ENCODE measurements at places on chromosomes 7 and 10.

- DNase-seq = no peak
Measured at GRCh38 chr10:14779001-14779651, 4.4 kb upstream of the FAM107B start.

GRCh38 chr10:112124866-112125265, 58.7 kb downstream of the GPAM start:
- DNase-seq = no peak

- no peak for DNase-seq
Measured at GRCh38 chr10:13080643-13081042, 19.3 kb upstream of the OPTN start.

DNA sequence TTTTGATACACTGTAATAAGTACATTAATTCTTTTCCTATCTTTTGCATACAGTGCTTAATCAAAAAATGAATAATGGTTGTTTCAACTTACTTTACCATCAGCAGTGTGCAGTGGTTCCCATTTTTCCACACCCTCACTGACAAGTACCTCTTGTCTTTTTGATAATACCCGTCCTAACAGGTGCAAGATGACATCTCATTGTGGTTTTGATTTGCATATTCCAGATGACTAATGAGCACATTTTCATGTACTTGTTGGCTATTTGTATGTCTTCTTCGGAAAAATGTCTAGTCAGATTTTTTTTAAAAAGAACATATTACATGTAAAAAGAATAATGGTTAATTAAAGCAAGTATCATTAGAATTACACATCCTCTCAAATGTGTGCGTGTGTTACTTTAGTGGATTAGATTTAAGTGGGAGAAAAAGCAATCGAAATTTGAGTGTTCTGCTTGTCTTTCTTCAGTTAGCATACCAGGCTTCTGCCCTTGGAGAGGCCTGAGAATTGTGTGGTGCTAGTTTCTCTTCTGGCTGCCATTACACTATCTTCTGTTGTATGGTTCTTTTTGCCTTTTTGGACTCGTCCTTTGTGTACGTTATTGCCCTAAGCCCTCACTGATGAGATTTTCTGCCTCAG, 291.2 kb downstream of the AUTS2 start:
- DNase-seq = no peak

DNA sequence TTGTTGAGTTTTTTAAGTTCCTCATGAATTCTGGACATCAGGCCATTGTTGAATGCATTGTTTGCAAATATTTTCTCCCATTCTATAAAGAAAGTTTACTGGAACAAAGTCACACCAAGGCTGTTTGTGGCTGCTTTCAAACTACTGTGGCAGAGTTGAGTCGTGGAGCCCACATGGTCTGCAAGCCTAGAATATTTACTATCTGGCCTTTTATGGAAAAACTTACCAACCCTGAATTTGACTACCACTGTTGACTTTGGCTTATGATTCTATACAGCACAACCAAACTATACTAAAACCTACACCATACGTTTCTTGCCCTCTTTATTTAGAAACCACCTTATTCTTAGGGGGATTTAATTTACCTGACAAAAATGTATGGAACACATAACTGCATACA, 239.1 kb downstream of the KCNMA1 start:
- no peak for DNase-seq

DNA sequence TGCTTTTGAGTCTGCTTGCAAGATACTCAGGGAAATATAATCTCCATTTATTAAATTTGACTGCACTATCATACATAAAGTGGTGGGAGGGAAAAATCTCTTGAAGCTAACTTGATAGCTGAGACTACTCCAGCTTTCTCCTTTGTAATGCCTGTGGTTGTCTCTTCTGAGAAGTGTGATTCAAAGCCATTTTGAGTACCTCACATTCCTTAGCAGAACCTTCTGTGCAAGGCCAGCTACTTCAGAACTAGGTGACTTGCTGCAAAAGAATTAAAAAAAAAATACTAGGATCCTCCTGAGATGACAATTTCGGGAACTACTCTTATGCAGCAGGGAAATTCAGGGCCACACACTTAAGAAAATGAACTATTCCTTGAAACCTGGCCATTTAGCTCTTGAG, 294.8 kb downstream of the MDFIC start:
- no peak for DNase-seq

GRCh38 chr7:151784853-151785680, 91.8 kb downstream of the PRKAG2 start:
- DNase-seq = no peak

DNA sequence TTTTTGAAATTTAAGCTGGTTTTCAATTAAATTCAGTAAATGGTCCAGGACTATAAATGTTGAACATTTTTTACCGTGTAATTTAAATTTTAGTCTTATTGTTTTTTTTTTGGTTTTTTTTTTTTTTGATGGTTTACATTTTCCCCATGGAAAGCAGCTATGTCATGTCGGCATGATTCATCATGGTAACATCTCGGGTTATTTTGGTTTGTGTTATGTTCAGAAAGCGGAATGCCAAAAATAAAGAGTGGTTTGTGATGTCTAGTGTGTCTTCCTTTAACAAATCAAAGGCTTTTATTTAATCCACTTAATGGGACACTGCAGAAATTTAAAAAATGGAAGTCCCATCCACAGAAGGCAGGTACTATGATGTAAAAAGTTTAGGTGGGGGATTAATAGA, 58.5 kb downstream of the TRUB1 start:
- DNase-seq = no peak

DNA sequence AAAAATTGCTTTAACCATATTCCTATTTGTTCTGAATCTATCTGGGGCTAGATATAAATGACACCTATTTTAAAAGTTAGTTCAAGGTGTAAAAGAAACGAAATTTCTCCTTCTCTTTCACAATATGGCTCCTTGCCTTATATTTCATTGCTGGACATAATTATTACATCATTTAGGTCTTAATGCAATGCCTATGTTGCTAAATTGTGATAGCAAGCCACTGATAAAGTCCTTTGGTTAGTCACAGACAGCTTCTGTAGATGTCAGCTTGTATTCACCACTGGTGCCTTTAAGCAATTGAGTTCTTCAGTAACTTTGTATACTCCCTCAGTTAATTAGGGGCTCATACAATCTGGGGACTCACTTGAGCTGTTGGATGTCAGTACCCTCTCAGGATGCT, 1236.6 kb downstream of the GATA3 start:
- no peak for DNase-seq

- DNase-seq = no peak
Measured at GRCh38 chr7:47069385-47070076, 512.4 kb downstream of the TNS3 start.

DNA sequence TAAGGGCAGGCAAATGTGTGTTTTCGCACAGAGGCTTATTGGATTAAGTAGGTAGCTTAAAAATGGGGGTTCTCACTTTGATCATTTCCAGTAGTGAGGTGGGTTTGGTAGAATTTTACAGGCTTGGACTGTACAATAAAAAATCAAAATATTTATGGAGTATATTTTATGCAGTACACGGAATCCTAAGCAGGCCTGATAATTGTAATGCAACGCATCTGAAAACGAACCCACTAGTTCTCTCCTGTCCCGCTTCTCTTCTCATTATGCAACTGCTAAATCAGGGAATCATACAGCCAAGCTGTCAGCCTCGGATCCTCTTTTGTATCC, 377 bp upstream of the POLR1F start:
- DNase-seq = no peak

GRCh38 chr10:1359626-1359955, 303.4 kb downstream of the WDR37 start:
- DNase-seq = no peak

- peak; percentile 34 for DNase-seq
Measured at GRCh38 chr7:26376175-26376917, 84.7 kb downstream of the SNX10 start.
